ENCODE measurements at places on chromosomes 12 and 14.

GRCh38 chr12:106581543-106582248 lies 1.1 kb upstream of the RFX4 start:
- DNase-seq, result no peak

GRCh38 chr12:4026517-4026916 lies 153.3 kb upstream of the PARP11 start:
- no peak for DNase-seq

DNA sequence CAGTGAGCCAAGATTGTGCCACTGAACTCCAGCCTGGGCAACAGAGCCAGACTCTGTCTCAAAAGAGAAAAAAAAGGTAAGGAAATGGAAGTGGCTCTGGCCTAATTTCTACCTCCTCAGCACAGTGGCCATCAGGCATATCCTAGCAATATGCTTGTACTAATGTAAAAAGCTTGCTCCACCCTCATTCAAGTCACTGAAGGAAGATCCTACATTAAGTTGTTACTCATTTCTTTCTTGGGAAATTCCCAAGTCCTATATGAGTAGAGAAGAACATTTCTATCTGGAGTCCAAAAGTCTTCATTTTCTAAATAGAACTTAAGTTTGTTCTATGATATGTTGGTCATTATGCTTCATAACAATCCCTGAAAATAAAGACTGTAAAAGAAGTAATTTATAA lies 67.3 kb upstream of the HOXC13 start:
- DNase-seq, result no peak

GRCh38 chr14:56390859-56391258 lies 188.7 kb upstream of the TMEM260 start:
- no peak for DNase-seq

DNA sequence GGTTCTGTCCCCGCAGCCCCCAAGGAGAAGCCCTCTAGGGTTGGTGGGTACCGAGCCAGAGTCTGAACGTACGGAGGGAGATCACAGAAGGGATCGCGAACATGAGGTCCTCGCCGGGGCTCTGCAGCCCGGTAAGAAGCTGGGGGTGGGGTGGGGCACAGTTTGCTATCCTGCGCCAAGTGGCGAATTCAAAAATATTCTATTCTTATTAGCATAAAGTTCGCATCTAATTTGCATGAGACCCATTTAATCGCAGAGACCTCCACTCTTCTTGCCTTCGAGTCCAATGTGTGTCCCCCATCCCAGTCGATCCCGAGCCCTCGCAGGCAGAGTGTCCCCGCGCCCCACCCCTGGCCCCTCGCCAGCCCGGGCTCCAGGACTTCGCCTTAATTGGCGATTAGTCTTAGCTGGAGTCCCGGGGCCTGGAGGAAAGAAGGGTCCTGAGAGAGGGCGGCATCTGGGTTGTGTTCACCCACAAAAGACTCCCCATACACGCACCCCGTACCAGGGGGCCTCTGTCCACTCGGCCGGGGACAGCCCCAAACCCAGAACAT lies 604 bp upstream of the ARHGEF25 start:
- no peak for DNase-seq

All from RPMI7951 (cell line).